CD4-positive, alpha-beta T cell treated with Interferon gamma for 1 hour (primary cell): ENCODE measurements at places on chromosomes 7 and 10.

- DNase-seq = no peak
Measured at GRCh38 chr7:2004841-2005725, 227.7 kb downstream of the MAD1L1 start.

- no peak for DNase-seq
Measured at GRCh38 chr7:152949253-152949652, 189.7 kb downstream of the ACTR3B start.

DNA sequence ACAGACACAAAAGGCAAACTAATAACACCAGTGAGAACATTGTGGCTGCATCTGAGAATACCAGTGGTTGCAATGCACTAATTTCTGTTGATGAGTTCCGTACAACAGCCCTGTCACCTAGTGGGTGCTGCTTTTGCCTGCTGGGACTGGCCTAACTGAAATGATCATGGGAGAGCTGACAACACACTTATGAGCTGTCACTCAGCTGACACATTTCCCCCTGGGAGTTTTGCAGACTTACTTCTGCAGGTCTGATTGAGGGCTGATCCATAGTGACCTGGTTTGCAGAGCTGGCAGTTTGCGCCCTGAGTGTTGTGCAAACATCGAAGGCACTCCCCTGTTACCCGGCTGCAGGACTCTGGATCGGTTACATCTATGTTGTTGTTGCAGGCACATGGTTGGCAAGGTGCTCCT, 60.6 kb upstream of the LAMB1 start:
- no peak for DNase-seq

GRCh38 chr7:30563326-30563942, 31.2 kb upstream of the GARS1 start:
- DNase-seq = no peak
